Right hindlimb (tissue), 1 donor: ENCODE measurements at places on chromosomes 3 and 15.
A peak's percentile ranks its signal among the peaks of the same experiment; 100 is the strongest.

GRCh38 chr3:14486460-14486859 is 53.7 kb downstream of the GRIP2 start:
- DNase-seq, result no peak

- DNase-seq, result no peak
These were observed 1092.5 kb upstream of the EPHA6 start for GRCh38 chr3:95721938-95722337.

DNA sequence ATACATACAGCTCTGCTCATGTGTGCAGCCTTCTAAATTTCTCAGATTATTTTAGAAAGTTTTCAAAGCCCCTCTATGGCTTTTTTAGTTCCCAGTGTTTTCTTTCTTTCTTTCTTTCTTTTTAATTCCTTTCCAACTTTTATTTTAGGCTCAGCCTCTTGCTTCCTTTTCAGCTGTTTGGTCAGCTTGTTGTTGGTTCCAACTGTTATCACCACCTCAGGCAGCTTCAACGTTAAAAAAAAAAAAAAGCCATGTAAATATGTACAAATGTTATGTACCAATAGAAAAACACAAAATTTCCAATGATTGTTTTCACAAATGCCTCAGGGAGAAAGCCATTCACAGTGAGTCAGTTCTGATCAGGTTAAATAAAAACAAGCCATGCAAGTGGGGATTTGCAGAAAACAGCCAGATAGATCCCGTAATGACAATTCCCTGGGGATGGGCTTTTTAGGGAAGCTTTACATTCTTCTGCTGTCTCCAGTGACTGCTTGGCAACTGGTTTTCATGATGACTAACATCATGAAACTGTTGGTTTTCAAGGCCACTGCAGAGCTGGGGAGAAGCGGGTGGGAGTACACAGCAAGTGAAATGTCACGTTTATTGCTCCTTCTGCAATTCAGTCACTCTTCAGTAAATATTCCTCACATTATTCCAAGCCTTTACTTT is 908.4 kb downstream of the EPHA3 start:
- DNase-seq, result peak; percentile 67

- no peak for DNase-seq
These were observed 259.5 kb downstream of the THSD4 start for GRCh38 chr15:71374607-71375352.

DNA sequence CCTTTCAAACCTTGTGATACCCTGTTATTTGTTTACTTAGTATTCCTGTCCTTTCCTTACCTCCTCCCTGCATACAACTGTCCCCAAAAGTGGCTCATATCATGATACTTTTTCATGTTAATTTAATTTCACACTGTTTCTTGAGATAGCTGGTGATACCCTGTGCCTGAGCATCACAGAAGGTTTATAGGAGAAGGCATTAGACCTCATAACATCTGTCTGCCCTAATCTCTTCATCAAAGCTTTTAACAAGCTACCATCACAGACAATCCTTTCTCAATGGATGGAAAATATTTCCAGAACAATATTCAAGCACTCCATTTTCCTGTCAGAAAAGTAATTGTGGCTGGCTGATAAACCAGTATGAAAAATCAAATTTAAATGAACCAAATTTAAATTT is 81.6 kb downstream of the SSR3 start:
- no peak for DNase-seq

GRCh38 chr15:62298811-62299210 is 133.7 kb upstream of the C2CD4B start:
- DNase-seq, result no peak

GRCh38 chr15:28881170-28881569 is 4.6 kb upstream of the APBA2 start:
- DNase-seq, result no peak

- no peak for DNase-seq
These were observed 79.8 kb downstream of the EPHB1 start for GRCh38 chr3:134874737-134875413.

DNA sequence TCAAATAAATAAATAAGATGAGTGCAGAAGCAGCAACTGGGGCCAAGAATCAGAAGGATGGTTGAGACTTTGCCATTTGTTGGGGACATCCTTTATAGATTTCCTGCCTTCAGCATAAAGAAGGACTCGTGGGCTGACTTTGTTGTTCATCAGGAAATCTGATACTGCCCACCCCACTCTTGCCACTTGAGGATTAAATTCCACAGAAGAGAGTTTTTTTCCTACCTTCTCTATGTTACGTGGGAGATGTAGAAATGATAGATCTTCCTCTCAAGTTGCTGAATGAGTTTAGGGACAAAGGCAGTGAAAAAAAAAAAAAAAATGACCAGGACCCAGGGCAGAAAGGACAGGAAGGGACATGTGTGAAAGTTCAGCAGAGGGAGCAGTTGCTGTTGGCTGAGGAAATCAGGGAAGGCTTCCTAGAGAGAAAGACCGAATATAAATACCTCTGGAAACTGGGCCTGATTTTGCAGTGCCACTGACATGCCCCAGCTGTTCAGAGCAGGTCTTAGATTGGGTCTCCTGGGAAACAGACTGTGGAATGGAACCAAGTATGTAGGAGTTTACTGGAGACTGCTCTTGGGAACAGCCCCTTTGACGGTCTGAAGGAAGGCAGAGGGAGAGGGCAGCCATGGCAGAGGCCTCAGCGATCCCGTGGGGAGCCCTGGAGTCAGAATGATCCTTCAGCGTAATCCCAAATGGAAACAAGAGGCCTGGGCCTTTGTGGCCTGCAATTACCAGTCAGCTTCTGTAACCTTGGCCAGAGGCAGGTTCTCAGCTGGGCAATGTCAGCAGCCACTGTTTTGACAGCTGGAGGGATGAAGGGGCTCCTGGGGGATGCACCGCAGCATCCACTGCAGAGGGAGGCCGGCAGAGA is 50.9 kb downstream of the C3orf20 start:
- peak; percentile 31 for DNase-seq

DNA sequence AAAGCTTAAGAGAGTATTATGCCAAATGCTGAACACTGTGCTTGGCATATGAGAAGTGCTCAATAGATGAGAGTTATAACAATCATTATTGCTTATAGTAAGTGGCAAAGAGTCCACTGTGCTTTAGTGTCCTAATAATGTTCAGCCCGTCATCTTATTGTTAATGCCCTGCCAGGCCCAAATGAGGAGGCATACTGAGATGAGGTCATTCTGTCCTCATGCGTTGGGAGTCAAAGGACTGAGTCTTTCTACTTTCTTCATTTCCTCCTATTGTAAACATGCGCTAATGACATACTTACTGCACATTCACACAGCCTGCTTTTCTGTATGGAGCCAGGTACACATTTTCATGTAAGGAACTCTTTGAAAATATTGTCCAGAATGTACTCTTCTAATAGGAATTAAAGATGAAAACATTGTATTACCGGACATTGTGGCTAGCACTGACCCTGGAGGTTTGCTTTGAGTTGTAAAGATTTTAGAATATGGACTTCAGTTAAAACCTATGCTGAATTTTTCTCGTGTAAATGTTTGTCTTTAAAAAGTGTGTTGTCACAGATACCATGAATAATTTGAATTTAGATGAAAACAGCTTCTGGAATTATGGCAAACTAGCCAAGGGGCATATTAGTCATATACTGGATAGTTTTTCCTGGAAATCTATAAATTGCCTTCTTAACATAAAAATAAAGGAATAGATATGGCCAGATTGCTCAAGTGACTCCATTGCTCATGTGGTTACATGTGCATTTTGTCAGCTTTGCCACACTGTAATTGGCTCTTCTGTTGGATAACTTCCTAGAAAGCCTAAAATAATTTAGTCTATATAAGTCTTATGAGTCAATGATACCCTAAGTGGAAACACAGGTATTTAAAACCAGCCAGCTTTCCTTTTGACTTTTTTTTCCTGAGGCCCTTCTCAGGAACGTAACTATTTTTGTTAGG is 38.3 kb downstream of the KBTBD12 start:
- DNase-seq, result no peak

DNA sequence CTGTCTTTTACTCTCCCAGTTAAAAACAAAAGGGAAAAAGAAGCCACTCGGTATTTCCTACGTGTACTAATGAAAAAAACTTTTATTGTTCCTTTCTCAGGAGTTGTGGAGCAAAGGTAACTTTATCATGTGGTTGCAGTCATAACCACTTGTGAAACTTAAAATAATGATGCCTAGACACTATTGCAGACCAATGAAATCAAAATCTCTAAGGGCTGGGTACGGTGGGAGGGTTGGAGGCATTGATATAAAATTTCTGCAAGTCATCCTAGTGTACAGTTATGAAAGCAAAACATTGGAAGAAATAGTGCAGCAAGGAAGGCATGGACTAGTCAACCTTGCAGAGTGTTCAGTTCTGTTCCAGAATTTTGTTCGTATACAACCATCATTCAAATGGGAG is 808.8 kb downstream of the TUSC7 start:
- no peak for DNase-seq

GRCh38 chr15:53558384-53558783 is 201.1 kb downstream of the WDR72 start:
- no peak for DNase-seq

- no peak for DNase-seq
These were observed 65.1 kb downstream of the PPARG start for GRCh38 chr3:12353796-12354525.

GRCh38 chr3:115361806-115362205 is 214.7 kb upstream of the ZBTB20 start:
- no peak for DNase-seq

- DNase-seq, result no peak
These were observed 103.0 kb downstream of the GBE1 start for GRCh38 chr3:81658322-81658997.

DNA sequence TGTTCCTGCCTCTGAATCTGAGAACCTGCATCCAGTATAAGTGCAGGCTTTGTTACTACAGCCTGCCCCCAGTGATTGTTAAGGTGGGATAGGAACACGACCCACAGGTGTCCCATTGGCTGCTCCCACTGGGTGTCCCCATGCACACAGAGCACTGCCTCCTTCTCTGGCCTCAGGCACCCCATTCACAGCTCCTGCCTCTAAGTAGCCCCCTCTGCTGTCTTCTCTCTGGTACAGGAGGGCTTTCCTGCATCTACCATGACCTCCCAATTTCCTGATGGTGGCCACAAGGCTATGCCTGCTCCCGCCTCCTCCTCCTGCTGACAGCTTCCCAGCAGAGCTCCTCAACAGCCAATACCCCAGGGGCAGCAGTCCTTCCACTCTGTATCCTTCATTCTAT is 238.6 kb upstream of the TMC3 start:
- no peak for DNase-seq

GRCh38 chr15:95687061-95687460 is 643.4 kb upstream of the NR2F2 start:
- no peak for DNase-seq

- no peak for DNase-seq
These were observed 171.7 kb downstream of the TLE3 start for GRCh38 chr15:69926006-69926405.

DNA sequence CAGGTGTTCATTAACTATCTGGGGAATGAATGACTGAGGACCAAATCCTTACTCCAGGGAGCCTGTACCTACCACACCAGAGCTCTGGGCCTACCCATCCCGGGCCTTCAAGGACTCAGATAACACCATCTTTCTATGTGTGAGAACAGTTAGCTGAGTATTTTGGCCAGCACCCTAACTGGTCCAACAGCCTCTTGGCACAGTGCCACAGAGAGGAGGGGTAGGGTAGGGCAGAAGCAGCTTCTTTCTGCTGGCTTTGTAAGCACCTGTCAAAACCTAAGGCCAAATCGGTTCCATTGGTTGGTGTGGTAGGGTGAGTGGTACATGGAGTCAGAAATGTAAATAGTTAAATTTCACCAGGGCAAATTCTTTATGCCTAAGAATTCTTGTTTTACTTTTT is 26.7 kb downstream of the ISL2 start:
- DNase-seq, result no peak

DNA sequence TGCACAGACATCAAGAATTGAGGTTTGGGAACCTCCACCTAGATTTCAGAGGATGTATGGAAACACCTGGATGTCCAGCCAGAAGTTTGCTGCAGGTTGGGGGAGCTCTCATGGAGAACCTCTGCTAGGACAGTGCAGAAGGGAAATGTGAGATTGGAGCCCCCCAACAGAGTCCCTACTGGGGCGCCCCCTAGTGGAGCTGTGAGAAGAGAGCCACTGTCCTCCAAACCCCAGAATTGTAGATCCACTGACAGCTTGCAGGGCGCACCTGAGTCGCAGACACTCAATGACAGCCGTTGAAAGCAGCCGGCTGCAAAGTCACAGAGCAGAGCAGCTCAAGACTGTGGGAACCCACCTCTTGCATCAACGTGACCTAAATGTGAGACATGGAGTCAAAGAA is 34.6 kb upstream of the EPHA6 start:
- no peak for DNase-seq

DNA sequence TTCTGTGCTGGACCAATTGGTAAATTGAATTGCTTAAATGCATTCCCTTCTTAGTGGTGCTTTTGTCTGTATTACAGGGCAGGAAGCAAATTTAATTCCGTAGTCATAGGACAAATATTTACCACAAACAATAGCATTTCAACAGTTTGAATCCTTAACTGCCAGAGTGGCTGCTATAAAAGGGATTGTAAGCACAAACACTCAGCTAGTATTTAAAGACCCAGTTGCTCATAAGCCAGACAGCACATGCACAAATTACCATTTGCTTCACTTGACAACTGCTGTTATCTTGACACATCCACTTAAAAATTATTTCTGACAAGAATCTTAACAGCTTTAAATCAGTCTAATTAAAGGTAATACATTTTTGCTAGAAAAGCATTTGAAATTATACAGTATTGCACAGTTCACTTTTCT is 490.2 kb upstream of the ADAMTS9 start:
- DNase-seq, result no peak

DNA sequence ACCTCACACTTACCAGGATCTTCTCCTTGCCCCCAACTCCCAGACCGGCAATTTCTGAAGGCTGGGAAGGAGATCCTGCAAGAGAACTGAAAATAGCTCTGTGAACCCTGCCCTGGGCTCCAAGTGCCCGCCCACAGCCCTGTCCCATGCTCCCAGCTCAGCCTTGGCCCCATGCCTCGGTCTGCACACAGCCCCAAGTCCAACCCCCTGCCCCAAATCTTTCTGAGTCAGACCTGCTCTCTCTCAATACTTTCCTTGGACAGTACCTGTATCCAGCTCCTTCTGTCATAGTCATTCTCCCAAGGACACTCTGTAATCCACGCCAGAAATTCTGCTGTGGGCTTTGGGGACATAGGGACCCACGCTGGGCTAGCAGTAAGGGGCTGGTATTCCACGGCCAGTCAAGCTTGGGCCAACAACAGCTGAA is 6.3 kb upstream of the SMAD3 start:
- DNase-seq, result peak; percentile 71
